Naive B cell (primary cell): ENCODE measurements at places on chromosomes 12 and 14. TPM values are rescaled to one million over a fixed set of nuclear protein-coding genes. Genes with fewer than 3 reads are reported as not detected.

GRCh38 chr12:51997136-51997535 lies 9.6 kb upstream of the TAMALIN start:
- no peak for DNase-seq
- H3K4me3 ChIP-seq: no peak overlapping the region
- peaks cover 3% of the 10 kb centered on the region for H3K4me1 ChIP-seq
- H3K27me3 ChIP-seq: no peaks in the 10 kb centered on the region

DNA sequence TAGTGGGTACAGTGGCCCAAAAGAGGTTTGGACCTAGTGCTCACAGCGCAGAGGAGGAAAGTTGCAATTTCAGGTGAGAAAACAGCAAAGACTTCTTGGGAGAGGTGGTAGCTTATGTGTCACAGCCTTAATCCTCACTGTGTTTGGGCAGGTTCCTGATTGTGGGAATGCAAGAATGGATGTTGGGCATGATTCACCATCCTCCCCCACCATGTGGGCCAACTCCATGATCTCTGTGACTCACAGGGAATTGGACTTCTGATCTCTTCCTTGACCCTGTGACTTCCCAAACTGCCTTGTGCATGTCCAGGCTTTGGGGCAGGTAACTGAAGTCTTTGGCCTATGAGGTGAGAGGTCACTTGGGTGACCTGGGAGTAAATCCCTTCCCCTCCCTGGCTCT lies 1.8 kb upstream of the CHST11 start:
- no peak for DNase-seq
- H3K36me3 ChIP-seq: no peaks in the 10 kb centered on the region
- H3K4me3 ChIP-seq: peak overlapping the region; percentile 98
- H3K4me1 ChIP-seq: peaks cover 12% of the 10 kb centered on the region

The NUDT4 gene
- polyA plus RNA-seq: 52.7 TPM

The TCL1B gene
- polyA plus RNA-seq: 34.8 TPM

The SYCP3 gene
- 0.75 TPM for polyA plus RNA-seq

The DAAM1 gene
- 13.5 TPM for polyA plus RNA-seq

The FOXN3 gene
- polyA plus RNA-seq: 63.6 TPM
